ENCODE measurements at places on chromosomes 2 and 18.

- no peak for DNase-seq
Observed at GRCh38 chr18:73717570-73717969, 430.1 kb downstream of the FBXO15 start.

- DNase-seq: no peak
Observed at GRCh38 chr2:127379712-127380355, 7.9 kb downstream of the MAP3K2 start.

DNA sequence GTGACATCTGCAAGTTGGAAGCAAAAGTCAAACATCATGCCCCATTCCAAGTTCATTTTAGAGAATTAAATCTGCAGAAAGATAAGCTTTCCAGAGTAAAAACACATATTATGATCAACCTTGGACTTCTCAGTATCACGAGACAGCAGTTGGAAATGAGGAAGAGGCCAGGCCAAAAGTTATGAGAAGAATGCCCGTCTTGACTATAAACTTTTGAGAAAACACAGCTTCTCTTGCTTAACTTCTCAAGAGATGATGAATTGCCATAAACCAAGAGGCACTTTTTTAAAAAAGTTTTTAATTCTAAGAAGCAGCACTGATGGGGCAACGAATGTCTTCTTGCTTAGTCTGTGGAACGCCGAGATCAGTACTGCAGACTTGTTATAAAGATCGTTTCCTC is 52.6 kb upstream of the NFU1 start:
- DNase-seq: no peak

DNA sequence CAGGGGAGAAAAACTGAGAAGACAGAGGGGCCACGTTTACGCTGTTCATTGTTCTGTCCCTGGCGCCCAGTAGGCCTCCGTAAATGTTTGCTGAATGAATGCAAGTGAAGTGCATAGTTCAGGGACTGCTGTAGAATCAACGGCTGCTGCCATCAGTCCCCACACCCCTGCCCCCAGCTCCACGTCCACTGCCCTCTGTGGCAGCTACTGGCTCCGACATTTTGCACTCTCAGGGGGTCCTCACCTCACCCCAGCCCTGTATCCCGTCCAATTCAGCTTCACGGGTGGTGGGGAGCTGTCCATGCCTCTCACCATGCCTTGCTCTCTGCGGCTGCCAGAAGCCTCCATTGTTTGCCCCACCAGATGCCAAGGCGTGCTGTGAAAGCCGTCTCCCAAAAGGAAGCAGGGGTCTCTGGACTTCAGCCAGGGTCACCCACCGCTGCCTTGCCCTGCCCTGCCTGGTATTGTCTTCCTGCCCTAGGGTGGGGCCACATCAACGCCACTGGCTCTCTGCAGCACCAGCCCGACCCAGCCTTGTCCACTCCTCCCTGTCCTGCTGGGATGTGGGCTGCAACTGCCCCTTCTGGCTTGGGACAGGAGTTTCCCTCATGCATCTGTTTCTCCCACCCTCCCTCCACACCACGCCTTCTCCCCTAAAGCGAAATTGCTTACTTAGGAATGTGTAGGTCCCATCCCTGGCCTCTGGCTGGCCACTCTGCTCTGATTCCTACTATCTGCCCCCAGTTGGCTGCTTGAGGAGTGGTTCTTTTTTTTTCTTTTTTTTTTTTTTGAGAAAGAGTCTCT is 86.0 kb downstream of the RHOB start:
- no peak for DNase-seq

GRCh38 chr2:98917031-98917471 is 19.0 kb downstream of the CRACDL start:
- DNase-seq: no peak

GRCh38 chr2:198259496-198259895 is 455.1 kb downstream of the PLCL1 start:
- DNase-seq: no peak

DNA sequence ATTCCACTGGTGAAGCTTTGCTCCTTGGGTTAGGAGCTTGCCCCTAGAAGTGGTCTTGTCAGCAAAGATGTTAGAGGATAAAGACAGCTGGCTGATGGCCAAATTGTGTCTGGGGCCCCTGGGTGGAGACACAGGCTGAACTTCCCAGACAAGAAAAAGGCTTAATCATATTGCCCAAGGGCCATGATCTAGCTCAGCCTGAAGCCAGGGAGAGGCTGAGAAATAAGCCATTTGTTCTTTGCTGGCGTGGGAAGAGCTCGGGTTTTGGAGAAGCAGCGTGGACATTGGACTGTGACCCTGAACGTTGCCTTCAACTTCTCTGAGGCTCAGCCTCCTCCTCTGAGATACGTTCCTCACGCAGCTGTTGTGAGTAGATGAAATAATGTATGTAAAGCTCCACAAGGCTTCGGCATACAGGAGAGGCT is 153.0 kb downstream of the ZFP36L2 start:
- DNase-seq: peak; percentile 67

DNA sequence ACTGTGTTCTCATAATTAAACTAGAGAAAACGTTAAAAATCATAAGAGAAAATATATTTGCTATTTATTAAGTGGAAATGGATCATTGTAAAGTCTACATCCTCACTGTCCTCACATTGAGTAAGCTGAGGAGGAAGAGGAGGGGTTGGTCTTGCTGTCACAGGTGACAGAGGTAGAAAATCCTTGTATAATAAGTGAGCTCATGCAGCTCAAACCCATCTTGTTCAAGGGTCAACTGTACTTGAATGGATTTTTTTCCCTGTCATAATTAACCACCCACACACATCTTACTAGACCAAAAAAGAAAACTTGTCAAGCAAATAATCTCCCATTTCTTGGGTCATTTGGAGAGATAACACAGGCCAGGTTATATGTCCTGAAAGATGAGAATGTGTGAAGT is 231.2 kb downstream of the NEDD4L start:
- DNase-seq: no peak

- DNase-seq: peak; percentile 51
Observed at GRCh38 chr2:212974692-212975091, 176.7 kb downstream of the IKZF2 start.

DNA sequence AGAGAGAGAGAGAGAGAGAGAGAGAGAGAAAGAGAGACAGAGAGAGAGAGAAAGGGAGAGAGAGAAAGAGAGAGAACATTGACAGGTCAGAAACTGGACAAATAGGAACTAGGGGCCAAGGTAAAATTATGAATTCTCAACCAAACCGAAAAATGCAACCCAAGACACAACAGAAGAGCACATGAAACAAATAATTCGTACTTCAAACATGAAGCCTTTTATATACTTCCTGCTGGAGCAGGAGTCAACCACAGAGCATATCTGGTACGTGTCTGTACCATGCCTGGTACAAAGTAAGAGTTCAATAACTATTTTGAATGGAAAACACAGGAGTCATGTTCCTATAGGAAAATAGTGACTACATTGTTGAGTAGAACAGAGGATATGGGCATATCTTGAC is 6.5 kb upstream of the VPS54 start:
- no peak for DNase-seq

DNA sequence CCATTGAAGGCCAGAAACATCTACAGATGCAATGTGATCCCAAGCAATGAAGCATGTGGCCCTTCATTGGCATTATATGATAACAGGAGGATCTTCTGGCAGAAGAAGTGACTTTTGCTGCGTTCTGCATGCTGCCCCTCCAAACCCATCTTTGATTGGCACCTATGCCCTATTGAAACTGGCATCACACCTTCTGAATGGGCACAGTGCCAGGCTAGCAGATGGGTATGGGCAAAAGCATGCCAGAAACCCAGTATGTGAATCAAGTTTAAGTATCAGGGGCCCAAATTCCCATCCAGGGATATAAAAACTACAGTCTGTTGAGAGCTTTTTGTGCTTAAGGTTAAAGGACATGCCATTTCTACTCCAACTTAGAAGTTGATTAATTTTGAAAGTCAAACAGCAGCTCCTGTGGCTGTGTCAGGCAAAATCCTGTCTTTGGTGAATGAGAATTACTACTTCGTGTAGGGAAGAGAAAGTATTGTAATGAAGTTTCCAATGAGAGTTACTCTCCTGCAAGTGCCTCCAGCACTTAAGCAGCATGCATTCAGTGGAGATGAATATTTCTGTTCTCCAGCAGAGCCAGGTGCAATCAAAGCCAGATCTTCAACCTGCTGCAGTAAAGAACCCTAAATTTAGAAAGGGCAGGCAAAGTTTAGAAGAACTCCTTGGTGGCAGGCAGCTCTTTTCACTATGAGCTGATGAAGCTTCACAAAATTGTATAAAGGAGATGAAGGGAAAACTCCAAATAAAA is 8.6 kb downstream of the VRK2 start:
- DNase-seq: no peak

DNA sequence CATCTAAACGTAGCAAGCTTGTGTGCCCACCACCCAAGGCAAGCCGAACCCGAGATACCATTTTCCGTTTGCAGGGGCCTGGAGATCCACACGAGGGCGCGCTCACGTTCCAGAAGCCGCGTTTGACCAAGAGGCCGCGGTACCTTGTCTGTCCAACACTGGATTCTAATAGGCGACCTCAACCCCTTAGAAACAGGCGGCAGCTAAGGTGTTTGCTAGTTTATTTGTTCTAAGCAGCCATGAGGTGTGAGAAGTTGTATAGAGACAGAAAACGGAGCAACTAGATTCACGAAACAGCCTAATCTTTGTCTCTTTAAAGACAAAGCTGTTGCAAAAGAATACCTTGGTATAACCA is 4.2 kb downstream of the HOXD11 start:
- DNase-seq: peak; percentile 36

DNA sequence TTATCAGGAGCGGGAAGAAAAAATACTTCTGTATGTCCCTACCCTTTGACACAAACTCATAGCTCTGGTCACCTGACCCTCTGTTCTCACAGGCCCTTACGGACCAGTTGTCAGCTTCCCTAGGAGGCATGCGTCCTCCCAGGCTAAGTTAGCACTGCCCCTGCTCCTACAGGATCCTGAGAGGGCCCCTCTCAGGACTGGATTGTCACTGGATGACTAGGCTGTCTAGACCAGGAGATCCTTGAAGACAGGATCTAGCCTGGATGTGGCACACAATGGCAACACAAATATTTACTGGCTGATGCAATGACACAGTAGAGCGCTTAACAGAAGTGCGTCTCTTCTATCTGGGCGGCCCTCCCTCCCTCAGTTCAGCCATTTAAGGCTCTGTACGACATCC is 7.7 kb downstream of the FAM228A start:
- no peak for DNase-seq

DNA sequence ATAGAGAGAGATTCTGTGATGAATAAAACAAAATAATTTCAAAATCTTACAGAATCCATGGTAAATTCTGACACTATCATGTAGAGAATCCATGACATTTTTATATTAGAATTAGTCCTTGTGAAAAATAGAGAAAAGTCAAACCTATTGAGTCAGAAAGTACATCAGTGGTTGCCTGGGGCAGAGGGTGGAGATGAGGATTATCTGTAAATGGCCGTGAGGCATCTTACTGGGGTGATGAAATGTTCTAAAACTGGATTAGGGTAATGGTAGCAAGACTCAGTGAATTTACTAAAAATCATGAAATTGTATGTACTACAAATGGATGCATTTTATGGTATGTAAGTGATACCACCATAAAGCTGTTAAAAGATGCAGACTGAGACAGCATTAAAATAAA is 323.1 kb downstream of the SLC8A1 start:
- no peak for DNase-seq

Data from HL-60 (cell line).